ENCODE measurements at places on chromosomes 16 and 17. TPM values are rescaled to one million over a fixed set of nuclear protein-coding genes. Genes with fewer than 3 reads are reported as not detected.

Gene CDYL2
- total RNA-seq: 7.0 TPM

Gene AATK
- total RNA-seq: 1.1 TPM

Gene ZNF646
- 11.3 TPM for total RNA-seq

Gene HOXB7
- total RNA-seq: 1.4 TPM

Gene CDK5R1
- 11.8 TPM for total RNA-seq

Gene MMP2
- total RNA-seq: 1.7 TPM

Gene NACA2
- not detected for total RNA-seq

Gene OR3A2
- not detected for total RNA-seq

Gene ELP5
- 14.5 TPM for total RNA-seq

Gene SCNN1B
- 0.48 TPM for total RNA-seq
